ENCODE measurements at places on chromosomes 7 and 10.

- DNase-seq = no peak
Observed at GRCh38 chr10:34866848-34867247, 51.8 kb upstream of the PARD3 start.

GRCh38 chr7:66039094-66039670 lies 36.4 kb upstream of the ASL start:
- no peak for DNase-seq

- DNase-seq = no peak
Observed at GRCh38 chr10:57035310-57035709, 674.3 kb upstream of the ZWINT start.

- no peak for DNase-seq
Observed at GRCh38 chr10:77011874-77012811, 625.5 kb downstream of the KCNMA1 start.

GRCh38 chr10:127996586-127996985 lies 89.7 kb downstream of the PTPRE start:
- DNase-seq = no peak

GRCh38 chr7:36244429-36244828 lies 91.4 kb downstream of the EEPD1 start:
- DNase-seq = no peak

GRCh38 chr10:88903715-88904114 lies 23.7 kb downstream of the STAMBPL1 start:
- DNase-seq = no peak
